Calu3 (cell line): ENCODE measurements at places on chromosomes 7 and 10. TPM values are rescaled to one million over a fixed set of nuclear protein-coding genes. Genes with fewer than 3 reads are reported as not detected.

- H3K36me3 ChIP-seq, result no peaks in the 10 kb centered on the region
- no peak overlapping the region for H3K27ac ChIP-seq
- no peak overlapping the region for H3K4me3 ChIP-seq
- no peaks in the 10 kb centered on the region for H3K27me3 ChIP-seq
- DNase-seq, result no peak
- H3K4me1 ChIP-seq, result peaks cover 9% of the 10 kb centered on the region
These were observed 51.0 kb downstream of the BTRC start for GRCh38 chr10:101405001-101405400.

DNA sequence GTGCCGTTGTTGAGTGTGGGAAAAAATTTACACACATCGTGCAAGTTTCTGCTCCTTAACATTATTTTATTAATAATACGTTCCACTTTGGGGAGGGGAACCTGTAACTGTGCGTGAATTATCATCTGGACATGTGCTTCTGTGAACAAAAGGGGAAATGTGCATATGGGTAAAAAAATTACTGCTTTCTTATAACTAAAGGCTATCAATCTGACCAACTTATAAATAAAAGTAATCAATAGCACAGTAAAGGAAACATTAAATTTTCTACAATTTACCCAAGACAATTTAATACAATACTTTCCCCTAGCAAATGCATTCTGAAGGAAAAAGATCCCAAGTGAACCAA lies 4.5 kb downstream of the TWIST1 start:
- peaks cover 33% of the 10 kb centered on the region for H3K27me3 ChIP-seq
- H3K4me3 ChIP-seq, result no peak overlapping the region
- H3K4me1 ChIP-seq, result no peaks in the 10 kb centered on the region

DNA sequence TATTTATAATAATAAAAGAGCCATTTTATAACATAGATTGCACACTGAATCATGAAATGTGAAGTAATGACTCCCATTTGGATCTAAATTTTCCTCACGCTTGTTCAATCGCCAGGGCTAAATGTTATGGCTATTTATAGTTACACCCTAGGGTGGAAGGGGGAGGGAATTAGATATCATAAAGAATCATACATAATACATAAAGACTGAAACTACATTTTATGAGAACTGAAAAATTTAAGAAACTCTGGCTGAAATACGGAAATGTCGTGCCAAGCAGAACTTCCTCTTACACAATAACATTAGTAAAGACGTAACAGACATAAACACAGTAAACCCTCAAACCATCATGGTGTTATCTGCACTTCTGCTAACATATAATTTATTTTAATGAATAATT lies 327.5 kb upstream of the PHF14 start:
- H3K4me1 ChIP-seq, result no peaks in the 10 kb centered on the region
- no peak overlapping the region for H3K27ac ChIP-seq
- no peak overlapping the region for H3K4me3 ChIP-seq
- H3K36me3 ChIP-seq, result no peaks in the 10 kb centered on the region
- DNase-seq, result no peak

DNA sequence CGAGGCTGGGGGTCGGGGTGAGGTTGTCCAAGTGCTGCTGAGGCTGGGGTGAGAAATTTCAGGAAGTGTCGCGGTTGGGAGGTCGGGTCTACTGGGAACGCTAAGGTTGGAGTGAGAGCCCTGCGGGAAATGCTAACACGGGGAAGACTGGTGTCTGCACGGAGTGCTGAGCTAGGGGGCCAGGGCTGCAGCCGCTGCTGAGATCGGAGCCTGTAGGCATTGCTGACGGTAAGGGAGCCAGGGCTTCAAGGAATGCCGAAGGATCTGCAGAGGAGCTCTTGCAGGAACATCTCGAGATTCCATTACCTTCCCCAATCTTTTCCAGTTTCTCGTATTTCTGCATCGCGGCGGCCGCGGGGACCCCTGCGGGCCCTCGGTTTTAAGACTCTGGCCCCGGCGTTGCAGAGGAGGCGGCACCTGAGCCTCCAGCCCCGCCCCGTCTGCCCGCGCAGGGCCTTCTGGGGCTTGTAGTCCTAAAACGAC lies at the start of gene CDK5:
Gene CDK5 (minus strand): TSS at position 392 of the 483 bp plus-strand sequence. CDS start 49 bp downstream, at position 343.
- peak within 1 kb of the TSS; percentile 67 for H3K27ac ChIP-seq
- H3K27me3 ChIP-seq, result no peaks in the 10 kb centered on the region
- H3K4me1 ChIP-seq, result peaks cover 33% of the 10 kb centered on the region
- peaks cover 63% of the 10 kb centered on the region for H3K36me3 ChIP-seq
- H3K4me3 ChIP-seq, result peak within 1 kb of the TSS; percentile 94
- no peak for DNase-seq

DNA sequence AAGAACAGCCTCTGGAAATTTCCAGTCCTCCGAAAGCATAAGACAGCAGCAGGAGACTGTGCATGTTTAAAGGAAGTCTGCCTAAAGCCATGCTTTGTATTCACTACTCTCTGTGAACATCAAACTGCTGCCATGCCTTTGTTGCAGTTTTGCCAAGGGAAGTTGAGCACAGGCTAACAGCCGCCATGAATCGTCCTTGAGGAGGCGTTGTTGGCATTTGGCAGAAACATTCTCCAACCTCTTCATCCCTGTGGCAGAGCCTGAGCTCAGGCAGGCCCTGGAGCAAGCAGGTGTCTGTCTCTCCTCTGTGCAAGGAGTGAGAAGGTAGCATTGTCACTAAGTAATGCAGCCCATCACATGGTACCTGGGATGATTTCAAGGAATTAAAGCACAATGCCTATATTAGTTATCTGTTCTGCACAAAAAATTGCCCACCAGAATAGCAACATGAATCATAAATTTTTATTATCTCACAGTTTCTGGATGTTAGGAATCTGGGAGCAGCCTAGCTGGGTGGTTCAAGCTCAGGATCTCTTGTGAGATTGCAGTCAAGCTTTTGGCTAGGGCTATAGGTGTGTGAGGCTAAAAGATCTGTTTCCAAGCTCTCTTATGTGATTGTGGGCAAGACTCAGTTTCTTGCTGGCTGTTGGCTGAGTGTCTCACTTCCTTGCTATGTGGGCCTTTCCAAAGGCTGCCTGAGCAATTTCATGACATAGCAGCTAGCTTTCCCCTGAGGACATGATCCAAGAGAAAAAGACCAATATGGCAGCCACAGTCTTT lies 46.5 kb upstream of the KIAA1217 start:
- H3K4me1 ChIP-seq, result no peaks in the 10 kb centered on the region
- H3K4me3 ChIP-seq, result no peak overlapping the region
- H3K27ac ChIP-seq, result no peak overlapping the region
- H3K36me3 ChIP-seq, result no peaks in the 10 kb centered on the region
- no peak for DNase-seq

The ASAH2 gene
- 3.3 and 3.9 TPM in 2 replicates for total RNA-seq

The VAX1 gene
- not detected in 2 replicates for total RNA-seq

DNA sequence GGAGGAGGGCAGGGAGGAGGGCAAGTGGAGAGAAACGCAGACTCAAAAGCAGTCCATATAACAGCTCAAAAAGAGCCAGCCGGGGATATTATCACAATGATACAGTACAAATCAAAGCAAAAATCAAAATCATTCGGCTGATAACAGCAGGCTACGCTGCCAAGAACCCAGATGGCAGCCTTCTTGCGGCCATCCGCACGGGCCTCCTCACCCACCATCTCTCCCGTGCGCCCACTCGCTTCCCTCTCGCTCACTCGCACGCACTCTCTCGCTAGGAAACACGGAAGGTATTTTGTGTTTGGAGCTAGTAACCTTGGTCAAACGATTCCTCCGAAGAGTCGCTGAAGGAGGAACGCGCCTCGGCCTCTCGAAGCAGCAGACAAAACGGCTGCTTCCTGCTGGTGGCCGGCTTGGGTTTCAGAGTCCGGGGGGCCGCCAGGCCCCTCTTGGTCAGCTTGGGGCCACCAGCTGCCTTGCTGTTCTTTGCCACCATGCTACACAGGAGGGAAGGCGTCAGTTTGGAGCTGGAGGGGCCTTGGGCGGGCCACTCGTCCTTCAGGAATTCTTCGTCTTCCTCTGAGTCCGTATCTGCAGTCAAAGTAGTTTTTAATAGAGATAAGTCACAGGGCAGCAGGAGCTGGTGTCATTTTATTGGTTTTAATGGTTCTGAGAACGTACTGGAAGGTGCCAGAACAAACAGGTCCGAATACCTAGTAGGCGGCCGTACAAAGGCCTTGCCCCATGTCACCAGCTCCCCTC lies 68.9 kb downstream of the SLC29A4 start:
- no peaks in the 10 kb centered on the region for H3K4me1 ChIP-seq
- H3K4me3 ChIP-seq, result no peak overlapping the region
- peaks cover 61% of the 10 kb centered on the region for H3K36me3 ChIP-seq
- H3K27ac ChIP-seq, result no peak overlapping the region
- no peaks in the 10 kb centered on the region for H3K27me3 ChIP-seq

DNA sequence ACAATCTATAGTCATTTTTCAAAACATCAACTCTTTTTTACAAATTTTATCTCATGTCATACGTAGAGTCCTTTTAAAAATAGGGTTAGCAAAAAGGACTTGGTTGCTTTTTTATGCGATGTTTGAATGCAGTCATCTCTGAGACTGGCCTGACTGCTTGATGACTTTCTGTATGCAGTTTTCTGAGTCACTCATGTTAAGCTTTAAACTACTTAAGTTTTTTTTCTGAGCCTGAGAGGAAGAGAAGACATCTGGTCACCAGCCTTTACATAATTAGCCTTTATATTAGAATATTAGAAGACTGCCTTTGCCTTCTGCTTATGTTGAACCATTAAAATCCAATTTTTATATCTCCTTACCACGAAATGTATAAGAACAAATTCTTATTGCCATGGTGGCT lies 834.4 kb upstream of the MBL2 start:
- no peak for DNase-seq
- H3K4me1 ChIP-seq, result no peaks in the 10 kb centered on the region
- no peaks in the 10 kb centered on the region for H3K36me3 ChIP-seq

- H3K4me3 ChIP-seq, result no peak overlapping the region
- DNase-seq, result no peak
- H3K27me3 ChIP-seq, result peaks cover 70% of the 10 kb centered on the region
- no peak overlapping the region for H3K27ac ChIP-seq
- H3K36me3 ChIP-seq, result no peaks in the 10 kb centered on the region
- no peaks in the 10 kb centered on the region for H3K4me1 ChIP-seq
These were observed 227.2 kb downstream of the ADAM12 start for GRCh38 chr10:126160971-126161630.

The FGFR2 gene
- total RNA-seq, result 53.6 and 57.9 TPM in 2 replicates

The DENND2A gene
- total RNA-seq, result not detected in 2 replicates

DNA sequence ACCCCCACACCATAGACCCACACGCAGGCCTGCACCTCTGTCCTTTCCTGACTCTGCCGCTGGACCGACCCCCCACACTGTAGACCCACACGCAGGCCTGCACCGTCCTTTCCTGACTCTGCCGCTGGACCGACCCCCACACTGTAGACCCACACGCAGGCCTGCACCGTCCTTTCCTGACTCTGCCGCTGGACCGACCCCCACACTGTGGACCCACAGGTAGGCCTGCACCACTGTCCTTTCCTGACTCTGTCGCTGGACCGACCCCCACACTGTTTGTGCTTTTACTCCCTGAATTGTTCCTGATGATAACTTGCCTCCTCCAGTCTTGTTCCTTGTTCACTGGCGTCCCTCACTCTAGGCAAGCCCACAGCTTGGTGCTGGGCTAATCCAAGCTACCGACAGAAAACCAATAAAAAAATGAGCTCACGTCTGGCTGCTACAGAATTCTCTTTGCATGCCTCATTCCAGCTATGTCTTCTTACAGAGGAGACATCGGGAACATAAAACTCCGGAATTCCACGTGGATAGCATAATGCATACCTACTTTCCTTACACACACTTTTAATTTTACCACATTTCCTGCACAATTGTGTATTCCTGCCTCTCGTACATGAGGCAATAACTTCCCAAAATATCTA lies 494.3 kb downstream of the PTPRN2 start:
- no peak for DNase-seq
- H3K36me3 ChIP-seq, result peaks cover 3% of the 10 kb centered on the region
- no peaks in the 10 kb centered on the region for H3K4me1 ChIP-seq
- no peak overlapping the region for H3K27ac ChIP-seq
- H3K27me3 ChIP-seq, result no peaks in the 10 kb centered on the region

The TAS2R41 gene
- not detected in 2 replicates for total RNA-seq

GRCh38 chr7:127704211-127704610 lies 52.2 kb downstream of the SND1 start:
- peak overlapping the region; percentile 37 for H3K4me3 ChIP-seq
- peaks cover 23% of the 10 kb centered on the region for H3K4me1 ChIP-seq
- no peaks in the 10 kb centered on the region for H3K27me3 ChIP-seq
- no peak overlapping the region for H3K27ac ChIP-seq
- DNase-seq, result peak; percentile 47

The NME8 gene
- not detected in 2 replicates for total RNA-seq

DNA sequence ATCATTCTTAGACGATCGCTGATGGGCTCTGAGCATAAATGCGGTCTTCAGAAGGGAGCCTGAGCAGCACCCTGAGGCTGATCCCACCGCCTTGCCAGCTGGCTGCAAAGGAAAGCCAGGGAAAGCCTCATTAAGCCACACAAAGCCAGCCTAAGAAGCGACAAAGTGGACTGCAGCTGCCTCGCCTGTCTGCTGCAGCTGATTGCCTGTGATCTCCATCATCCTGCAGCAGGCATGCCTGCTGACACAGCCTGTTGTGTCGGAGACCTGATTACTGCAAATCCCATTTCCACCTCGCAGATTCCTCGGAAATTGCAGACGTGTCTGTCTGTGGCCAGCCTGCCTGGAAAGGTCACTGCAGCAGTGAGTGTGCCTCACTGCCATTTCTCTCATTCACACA lies 1087.0 kb upstream of the AUTS2 start:
- no peak overlapping the region for H3K27ac ChIP-seq
- no peak overlapping the region for H3K4me3 ChIP-seq
- no peak for DNase-seq

GRCh38 chr7:73452999-73453635 lies 19.5 kb downstream of the FZD9 start:
- H3K27ac ChIP-seq, result no peak overlapping the region
- H3K36me3 ChIP-seq, result peaks cover 23% of the 10 kb centered on the region
- H3K4me3 ChIP-seq, result no peak overlapping the region
- no peaks in the 10 kb centered on the region for H3K27me3 ChIP-seq

DNA sequence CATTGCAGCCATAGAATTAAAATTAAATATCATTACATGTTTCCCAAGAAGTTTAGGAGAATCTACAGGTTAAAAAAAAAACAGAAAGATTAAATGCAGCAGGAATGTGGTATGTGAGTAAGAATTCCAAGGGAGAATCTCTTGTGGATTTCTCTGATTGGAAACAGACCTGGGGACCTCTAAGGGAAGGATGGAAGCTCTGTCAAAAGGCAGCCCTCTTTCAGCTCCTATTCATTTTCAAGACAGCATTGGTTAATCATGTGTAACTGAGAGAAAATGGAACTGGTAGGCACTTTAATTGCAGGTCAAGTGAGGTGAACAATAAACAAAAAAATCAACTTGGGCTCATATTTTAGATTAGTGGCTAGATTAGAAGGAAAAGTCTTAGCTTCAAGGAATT lies 81.4 kb upstream of the MTPN start:
- DNase-seq, result no peak

DNA sequence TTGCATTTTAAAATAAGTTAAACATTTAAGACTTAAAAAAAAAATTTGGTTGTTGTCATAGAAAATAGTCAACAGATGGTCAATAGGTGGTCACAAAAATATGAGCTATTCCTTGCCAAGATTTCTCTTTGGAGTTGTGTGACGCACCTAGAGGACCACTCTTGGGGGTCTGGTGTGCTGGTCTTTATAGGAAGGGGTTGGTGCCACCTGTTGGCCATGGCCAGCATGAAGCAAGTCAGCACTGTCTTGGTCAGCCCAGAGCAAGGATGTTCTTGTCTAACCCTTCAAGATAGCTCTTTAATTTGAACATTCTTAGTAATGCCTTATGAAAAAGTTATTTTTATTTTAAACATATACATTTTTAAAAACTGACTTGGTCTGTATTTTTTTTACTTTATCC lies 267.9 kb upstream of the CNTNAP2 start:
- no peak overlapping the region for H3K4me3 ChIP-seq
- no peaks in the 10 kb centered on the region for H3K27me3 ChIP-seq
- DNase-seq, result no peak
- H3K36me3 ChIP-seq, result no peaks in the 10 kb centered on the region
- no peaks in the 10 kb centered on the region for H3K4me1 ChIP-seq
- H3K27ac ChIP-seq, result no peak overlapping the region
